Activated T-helper 1 cell treated with Interleukin-2 at 50 U/mL for 16 hours (primary cell): ENCODE measurements at places on chromosomes 3 and 15.

DNA sequence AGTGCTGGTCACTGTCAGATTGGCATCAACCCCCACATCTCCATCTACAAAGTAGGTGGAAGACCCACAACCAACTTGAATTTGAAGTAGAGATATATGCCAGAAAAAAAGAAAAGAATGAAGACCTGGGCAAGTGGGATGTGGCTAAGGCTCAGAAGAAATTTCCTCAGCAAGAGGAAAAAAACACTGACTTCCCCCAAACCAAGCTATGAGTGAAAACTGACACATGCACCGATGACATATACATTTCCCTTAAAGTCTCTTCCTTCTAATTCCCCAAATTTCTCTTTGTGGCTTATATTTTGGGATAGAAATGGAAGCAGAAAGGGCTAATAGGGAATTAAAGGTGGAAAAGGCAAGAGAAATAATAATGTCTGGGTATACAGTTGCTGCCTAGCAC lies 59.0 kb downstream of the CYP19A1 start:
- no peak for DNase-seq

- DNase-seq = no peak
Observed at GRCh38 chr15:51603002-51603401, 19.6 kb downstream of the DMXL2 start.

DNA sequence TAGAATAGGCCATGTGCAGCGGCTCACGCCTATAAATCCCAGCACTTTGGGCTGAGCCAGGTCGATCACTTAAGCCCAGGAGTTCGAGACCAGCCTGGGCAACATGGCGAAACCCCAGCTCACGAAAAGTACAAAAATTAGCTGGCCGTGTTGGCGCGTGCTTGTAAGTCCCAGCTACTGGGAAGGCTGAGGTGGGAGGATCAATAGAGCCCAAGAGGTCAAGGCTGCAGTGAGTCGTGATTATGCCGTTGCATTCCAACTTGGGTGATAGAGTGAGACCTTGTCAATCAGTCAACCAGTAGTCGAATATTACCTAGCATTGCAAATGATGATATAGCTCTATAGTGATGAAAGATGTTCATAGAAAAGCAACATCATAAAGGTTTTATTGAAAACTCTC lies 51.9 kb downstream of the USP8 start:
- no peak for DNase-seq

DNA sequence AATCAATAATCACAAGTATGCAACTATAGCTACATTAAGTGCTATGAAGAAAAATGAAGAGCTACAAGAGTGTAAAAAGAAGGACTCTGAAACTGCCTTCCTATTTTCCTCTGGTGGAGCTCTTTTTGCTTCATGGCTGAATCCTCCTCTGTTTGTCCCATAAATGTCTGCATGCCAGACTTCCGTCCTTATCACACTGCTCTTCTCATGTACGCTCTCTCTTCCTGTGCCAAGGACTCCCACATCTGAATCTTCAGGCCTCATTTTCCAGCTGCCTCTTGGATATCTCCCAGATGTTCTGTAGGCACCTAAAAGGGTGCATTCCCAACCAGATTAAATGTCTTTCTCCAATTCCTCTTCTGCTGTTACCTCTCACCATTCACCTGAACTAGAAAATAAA lies 123.7 kb downstream of the MECOM start:
- DNase-seq = no peak

DNA sequence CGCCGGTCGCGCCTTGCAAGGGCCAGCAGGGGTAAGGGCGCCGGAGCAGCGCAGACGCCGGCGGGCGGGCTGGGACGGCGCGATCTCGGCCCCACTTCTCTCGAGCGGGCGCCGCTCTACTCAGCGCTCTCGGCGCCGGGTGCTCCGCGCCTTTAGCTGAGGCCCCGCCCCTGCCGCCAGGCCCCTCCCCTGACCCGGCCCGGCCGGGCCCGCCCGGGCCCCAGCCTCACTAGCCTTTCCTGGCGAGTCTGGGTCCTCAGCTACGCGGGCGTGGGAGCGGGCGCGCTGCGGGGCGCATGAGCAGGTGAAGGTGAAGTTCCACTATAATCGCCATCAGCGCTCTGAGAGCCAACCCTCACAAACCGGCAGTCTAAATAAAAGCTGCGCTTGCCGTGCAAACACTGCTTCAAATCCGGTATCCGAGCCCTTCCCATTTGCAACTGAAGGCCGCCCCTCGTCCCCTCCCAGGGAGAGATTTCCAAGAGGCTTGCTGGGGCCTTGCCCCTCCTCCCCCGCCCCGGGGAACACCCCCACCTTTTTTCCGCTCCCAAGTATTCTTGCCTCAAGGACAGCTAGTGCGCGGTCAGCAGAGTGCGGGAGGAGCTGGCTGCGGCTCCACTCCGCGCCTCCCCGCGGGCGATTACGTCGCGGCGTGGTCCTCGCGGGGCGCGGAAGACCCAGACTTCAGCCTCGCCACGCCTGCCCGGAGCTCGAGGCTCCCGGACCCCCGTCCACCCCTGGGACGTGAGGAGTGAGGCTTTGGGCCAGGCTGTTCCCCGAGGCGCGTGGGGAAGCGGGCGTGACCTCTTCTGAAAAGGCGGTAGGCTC lies at the start of gene RPP25:
TSS of gene RPP25 (minus strand) at position 125 of the 828 bp plus-strand sequence. CDS start 189 bp downstream, outside the sequence.
- peak; percentile 47 for DNase-seq

DNA sequence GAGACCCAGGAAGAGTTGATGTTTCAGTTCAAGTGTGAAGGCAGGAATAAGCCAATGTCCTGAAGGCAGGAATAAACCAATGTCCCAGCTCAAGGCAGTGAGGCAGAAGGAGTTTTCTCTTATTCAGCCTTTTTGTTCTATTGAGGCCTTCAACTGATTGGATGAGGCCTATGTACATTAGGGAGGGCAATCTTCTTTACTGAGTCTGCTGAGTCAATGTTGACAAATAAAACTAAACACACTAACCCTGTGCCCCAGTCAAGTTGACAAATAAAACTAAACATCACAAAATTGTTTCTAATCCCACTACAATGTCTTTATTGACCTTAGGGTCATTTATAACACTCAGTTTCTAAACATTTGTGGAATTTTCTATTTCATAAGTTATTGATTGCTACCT lies 100.0 kb downstream of the CACNA2D3 start:
- no peak for DNase-seq

DNA sequence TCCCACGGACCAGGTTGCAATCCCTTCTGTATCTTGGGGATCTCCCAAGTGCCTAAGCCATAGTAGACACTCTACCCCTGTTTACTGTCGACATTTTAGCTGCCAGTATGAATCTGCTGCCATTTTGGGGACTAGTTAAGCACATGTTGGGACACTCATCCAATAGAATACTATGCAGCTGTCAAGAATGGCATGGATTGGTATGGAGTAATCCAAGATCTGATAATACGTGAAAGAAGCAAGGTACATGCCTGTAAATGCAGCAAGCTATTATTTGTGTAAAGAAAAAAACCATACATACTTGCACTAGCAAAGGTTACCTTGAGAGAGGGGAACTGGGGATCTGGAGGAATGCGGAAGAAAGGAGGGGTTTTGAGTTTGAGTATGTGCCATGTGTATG lies 129.3 kb downstream of the SMAD6 start:
- no peak for DNase-seq

DNA sequence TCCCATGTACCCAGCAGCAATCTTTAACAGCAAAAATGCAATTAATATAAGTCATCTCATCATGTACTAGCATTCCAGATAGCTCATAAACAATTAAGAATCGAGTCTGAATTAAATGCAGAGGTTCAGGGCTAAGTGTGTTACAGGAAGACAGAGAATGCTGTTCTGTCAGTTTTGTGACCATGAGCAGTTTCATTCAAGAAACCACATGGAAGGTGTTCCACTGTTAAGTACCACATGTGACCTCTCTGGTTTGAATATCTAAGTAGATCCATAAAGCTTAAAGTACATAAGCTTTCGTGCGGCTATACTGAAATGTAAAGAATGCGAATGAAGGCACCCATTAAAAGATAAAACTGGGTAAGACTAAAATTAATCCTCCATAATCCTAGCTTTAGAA lies 272.3 kb downstream of the IL5RA start:
- no peak for DNase-seq

GRCh38 chr3:129611812-129612533 lies 5.5 kb upstream of the PLXND1 start:
- DNase-seq = no peak

DNA sequence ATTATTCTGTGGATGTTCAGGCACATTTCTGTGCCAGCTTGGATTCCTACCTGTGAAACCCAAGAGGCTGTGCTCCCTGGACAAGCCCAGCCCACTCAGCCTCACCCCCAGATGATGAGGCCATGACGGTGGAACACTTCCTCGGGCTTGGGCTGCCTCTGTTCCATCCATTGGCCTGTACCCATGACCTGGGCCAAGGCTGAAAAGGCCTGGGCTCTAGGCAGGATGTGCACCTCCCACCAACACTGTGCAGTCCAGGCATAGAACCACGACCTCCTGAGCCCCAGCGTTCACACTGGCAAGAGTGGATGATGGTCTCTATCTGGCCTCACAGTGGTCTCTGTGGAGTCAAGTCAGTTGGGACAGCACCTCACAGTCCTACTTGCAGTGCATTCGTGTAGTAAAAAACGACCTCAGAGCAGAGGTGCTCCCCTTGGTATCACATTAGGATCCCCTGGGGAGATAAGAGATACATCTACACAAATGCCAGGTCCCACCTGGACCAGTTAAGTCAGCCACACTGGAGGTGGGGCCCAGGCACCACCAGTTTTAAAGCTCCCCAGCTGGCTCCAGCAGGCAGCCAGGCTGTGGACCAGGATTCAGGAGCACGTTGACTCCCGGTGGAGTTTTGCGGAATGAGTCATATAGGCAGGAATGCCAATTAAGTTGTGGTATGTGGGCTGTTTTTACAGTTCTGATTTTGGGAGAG lies 39.0 kb upstream of the IGF1R start:
- DNase-seq = no peak

DNA sequence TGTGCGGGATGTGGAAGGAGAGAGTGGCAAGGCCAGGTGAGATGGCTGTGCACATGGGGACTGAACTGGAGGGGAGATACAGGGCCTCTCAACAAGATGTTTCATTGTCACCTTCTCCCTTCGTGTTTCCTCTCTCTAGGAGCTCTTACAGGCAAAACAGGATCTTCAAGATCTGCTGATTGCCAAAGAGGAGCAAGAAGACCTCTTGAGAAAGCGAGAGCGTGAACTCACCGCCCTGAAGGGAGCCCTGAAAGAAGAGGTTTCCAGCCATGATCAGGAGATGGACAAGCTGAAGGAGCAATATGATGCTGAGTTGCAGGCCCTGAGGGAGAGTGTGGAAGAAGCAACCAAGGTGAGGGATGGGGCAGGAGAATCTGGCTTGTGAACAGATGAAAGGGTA lies 85.2 kb downstream of the CGNL1 start:
- no peak for DNase-seq

GRCh38 chr3:156511987-156512677 lies 42.8 kb downstream of the SSR3 start:
- DNase-seq = no peak

GRCh38 chr3:116186049-116186448 lies 259.2 kb downstream of the LSAMP start:
- no peak for DNase-seq

GRCh38 chr15:52749258-52749657 lies 40.9 kb downstream of the ONECUT1 start:
- DNase-seq = no peak

DNA sequence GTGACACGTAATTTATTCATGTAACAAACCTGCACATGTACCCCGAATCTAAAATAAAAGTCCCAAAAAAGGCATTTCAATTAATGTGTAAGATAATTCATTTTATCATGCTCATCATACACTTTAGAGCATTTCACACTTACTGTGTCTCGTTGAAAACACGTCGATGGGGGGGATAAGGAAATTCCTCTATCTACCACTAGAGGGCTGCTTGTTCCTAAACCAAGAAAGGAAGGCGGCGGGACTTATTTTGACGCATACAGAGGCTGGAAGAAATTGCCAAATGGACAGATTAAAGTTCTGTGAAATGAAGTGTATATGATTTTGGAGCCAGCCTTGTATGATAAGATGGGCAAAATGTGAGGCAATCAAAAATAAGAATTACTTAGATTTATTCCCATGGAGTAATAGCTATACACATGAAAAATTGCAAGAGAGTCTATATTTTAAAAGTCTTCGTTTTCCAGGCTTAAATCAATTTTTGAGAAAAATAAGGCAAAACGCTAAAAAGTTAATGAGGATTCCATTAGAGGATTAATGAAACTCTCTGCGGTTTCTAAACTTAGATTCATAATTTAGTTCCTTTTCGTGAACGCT lies 346.8 kb downstream of the CNTN3 start:
- no peak for DNase-seq

- no peak for DNase-seq
Observed at GRCh38 chr3:5565026-5565425, 377.5 kb downstream of the EDEM1 start.

DNA sequence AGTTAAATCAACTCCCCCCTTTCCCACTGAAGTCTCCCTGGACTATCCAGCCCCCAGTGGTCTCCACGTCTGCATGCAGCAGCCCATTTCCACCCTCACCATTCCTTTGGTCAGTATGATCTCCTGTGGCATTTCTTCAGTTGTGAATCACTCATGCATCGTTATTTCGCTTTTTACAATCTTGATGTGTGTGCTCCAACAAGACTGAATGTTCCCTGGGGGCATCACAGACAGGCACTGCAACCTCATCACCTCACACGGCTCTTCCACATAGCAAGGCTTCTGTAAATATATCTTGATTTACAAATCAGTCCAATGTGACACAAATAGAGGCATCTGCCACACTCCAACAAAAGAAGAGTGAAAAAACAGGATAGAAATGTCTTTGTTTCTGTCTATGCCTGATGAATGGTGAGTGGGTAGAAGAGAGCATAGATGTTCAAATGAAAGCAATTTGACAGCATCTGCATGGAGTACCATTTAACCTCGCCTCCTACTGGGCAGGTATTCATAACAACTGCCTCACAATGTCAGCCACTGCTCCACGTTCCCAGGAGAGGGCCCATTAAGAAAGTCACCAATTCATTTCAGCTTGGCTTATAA lies 5.2 kb downstream of the HEG1 start:
- DNase-seq = no peak

DNA sequence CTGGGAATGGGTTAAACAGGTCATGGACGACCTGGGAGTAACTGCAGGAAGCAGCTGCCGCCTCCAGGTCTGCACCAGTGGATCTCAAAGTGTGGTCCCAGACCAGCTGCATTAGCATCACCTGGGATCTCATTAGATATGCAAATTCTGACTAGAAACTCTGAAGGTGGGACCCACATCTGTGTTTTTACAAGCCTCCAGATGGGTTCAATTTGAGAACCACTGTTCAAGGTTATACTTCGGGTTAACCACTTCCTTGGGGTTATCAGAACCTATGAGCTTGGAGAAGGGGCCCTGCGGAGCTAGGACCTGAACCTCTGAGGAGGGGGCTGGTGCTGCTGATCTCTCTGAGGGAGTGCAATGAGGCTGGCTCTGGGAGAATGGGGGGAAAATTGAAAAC lies 324.8 kb upstream of the CTDSPL start:
- no peak for DNase-seq
